ENCODE measurements at places on chromosomes 7 and 10. TPM values are rescaled to one million over a fixed set of nuclear protein-coding genes. Genes with fewer than 3 reads are reported as not detected.
A peak's percentile ranks its signal among the peaks of the same experiment; 100 is the strongest.

GRCh38 chr10:3786295-3787015 lies 1.4 kb upstream of the KLF6 start:
- peak; percentile 84 for DNase-seq

- DNase-seq: peak; percentile 13
These were observed 48.9 kb downstream of the PUS7 start for GRCh38 chr7:105473163-105473562.

DNA sequence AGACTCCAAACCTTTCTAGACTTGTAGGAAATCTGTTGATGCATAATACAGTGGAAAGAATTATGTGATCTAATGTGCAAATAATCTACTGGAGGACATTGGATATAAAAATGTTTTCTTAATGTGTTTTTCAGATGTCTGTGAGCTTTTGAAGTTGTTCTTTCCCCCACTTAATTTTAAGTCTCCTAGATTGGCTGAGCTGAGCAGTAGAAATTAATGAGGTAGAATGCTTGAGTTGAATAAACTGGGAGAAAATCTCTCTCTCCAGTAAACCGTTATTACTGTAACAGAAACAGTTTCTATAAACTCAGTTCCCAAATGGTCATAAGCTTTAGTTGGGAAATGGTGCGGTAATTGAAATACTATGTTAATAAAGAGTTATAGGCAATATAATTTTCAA lies 15.7 kb downstream of the CSGALNACT2 start:
- DNase-seq: no peak

- no peak for DNase-seq
These were observed 139.0 kb downstream of the TPST1 start for GRCh38 chr7:66344166-66344565.

- no peak for DNase-seq
These were observed 8.1 kb upstream of the FZD9 start for GRCh38 chr7:73425356-73425983.

- DNase-seq: no peak
These were observed 182.8 kb upstream of the DGKB start for GRCh38 chr7:15085366-15085765.

DNA sequence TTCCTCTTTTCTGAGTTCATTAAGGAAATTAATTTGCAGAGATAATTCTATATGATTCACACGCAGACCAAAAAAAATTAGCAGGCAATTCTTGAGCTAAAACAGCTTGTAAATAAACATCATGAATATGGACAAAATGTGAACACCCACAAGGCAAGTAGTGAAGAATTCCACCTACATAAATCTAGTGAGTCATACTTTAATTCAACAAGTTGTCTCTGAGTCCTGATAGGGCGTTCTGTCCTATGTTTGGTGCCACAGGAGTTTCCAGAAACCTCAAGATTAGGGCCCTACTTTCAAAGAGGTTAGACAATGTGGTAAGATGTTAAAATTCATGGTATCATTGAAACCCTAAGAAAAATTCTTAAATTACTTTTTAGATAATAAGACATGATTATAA lies 122.3 kb downstream of the SGMS1 start:
- DNase-seq: no peak

DNA sequence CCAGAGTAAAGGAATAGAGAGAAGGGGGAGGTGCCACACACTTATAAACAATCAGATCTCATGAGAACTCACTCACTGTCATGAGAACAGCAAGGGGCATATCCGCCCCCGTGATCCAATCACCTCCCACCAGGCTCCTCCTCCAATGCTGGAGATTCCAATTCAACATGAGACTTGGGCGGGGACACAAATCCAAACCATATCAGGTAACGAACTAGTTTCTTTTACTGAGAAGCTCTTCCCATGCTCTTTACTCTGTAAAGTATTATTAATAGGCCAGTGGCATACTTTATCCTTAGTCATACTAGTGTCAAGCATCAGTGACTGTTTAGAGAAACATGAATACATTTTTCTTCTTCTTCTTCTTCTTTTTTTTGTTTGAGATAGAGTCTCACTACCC lies 39.4 kb upstream of the ZNF488 start:
- peak; percentile 15 for DNase-seq

DNA sequence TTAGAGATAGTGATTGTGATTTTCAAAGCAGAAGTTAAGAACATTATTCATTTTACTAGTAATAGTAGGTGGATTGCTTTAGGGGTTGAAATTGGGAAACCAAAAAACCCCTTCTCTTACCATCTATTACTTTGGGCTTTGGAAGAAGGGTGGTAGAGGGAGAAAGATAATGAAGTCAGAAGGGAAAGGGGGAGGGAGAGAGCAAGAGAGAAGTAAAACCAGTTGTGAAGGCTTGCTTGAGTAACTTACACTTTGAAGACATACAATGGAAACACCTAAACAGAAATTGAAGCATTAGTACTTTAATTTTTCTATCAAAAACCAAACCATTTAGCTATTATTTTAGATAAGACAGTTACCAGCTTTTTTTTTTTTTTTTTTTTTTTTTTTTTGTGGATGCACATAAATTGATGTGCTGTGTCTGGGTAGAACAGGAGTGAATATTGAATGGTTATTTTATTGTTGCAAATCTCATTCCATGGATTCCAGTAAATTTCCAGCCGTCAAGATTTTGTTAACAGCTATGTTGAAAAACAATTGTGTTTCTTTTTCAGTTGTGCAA lies 5.5 kb downstream of the PRKAR2B start:
- no peak for DNase-seq

DNA sequence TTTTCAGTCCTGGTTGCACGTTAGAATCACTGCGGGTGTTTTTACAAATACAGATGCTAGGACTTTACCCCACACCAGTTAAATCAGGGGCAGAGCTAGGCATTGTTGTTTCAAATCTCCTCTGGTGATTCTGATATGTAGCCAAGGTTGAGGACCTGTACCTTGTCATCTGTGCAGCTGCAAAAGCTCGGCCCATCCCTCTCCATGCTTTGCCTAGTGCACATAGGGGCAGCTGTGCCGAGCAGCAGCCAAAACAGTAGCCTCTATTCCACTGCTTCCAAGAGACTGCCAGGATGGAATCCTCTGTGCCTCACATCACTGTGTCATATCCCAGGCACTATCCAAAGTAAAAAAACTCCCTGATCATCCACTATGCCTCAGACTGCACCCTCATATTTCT lies 181.3 kb downstream of the CDK14 start:
- DNase-seq: no peak

GRCh38 chr10:88651101-88651551 lies 13.1 kb upstream of the LIPF start:
- DNase-seq: no peak

GRCh38 chr10:49747303-49747646 lies 14.8 kb downstream of the OGDHL start:
- DNase-seq: no peak

DNA sequence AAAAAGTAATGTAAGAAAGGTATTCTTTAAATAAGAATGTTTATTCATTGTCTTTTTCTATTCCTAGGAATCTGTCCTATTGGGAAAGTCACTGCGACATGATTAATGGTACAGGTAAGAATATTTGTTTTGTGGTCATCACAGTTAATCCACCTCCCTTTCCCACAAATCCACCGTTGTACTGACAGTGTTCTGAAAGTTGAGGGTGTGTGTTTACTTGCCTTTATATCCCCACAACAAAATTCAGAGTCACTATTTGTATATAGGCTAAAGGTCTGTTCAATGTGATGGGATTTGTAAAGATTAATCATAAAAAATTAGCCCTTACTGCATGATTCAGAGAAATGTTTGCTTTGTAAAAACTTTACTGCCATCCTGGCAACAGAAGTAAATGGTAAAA lies 27.9 kb downstream of the CD36 start:
- no peak for DNase-seq

- DNase-seq: no peak
These were observed 147.8 kb downstream of the MAD1L1 start for GRCh38 chr7:2084781-2085505.

DNA sequence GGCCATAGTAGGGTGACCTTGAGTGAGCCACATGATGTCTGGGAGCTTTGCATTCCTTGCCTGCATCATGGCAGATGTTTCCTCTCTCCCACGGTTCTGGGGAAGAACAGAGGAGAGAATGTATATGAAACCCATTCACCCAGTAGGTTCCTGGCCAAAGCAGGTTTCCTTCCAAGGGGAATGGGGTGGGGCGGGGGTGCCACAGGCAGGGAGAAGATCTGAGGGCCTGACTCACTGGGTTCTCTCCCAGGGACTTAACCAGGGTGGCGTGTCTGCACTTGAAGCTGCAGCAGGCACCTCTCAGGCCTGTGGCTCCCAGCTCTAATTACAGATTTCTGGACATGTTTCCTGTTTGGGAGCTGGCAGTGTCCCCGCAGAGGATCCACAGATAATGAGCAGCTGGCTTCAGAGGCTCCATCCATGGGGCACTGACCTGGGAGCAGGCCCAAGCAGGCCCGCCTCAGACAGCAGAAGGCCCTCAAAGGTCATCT lies 50.2 kb upstream of the ZMIZ1 start:
- no peak for DNase-seq

GRCh38 chr10:96488161-96488935 lies 25.4 kb downstream of the TLL2 start:
- DNase-seq: no peak

Gene PBLD
- total RNA-seq: 1.2 TPM

Gene SLC13A4
- total RNA-seq: 2.4 TPM
